Motor neuron (in vitro differentiated cells): ENCODE measurements at places on chromosomes 1 and 21. TPM values are rescaled to one million over a fixed set of nuclear protein-coding genes. Genes with fewer than 3 reads are reported as not detected.

Gene TPTE
- not detected in 2 replicates for total RNA-seq

Gene TESK2
- total RNA-seq: 6.1 and 6.5 TPM in 2 replicates

Gene E2F2
- total RNA-seq: 0.21 and 0.37 TPM in 2 replicates

Gene SPRR1B
- not detected in 2 replicates for total RNA-seq

DNA sequence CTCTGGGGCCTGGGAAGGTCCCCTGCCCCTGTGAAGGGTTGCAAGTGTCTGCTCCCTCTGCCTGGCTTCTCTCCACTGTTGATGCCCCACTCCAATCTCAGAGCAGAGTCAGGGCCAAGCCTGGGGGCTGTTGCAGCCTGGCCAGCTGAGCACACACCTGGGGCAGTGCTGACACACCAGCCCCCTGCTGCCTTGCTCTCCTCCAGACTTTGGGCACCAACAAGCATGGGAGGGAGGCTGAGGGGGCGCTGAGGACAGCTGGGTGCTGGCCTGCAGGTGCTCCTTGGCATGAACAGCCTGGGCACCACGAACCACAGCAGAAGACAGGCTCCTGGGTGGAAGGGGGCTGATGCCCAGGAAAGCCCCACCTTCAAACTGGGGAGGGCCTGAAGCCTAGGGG is 9.6 kb upstream of the MTR start:
- no peak for ATAC-seq

DNA sequence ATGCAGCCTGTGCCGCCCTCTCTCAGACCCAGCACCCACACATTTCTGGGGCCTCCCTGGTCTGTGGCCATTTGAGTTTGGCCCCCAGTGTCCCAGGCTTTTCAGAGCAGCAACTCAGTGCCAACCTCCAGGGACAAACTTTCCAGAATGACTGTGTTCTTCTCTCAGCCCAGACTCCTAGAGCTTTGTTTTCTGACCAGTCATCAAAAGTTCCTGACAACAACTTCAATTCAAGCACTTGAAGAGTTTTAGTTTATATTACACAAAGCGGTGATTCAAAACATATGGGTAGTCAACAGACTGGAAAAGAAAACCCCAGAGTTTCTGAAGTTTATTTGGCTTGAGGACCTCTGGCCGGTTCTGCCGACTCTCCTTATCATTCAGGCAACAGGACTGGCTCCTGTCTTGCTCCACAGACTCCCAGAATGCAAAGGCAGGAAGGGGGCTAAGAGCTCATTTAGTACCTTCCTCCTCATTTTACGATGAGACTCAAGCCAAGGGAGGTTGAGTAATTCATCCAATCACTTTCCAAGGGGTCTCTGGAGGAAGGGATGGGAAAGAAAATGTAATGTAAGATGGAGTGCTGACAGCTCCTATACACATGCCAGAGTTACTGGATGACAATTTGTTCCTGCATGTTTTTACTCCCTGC is 27.0 kb upstream of the TIAM1 start:
- no peak for ATAC-seq

- ATAC-seq: no peak
These were observed 445.0 kb upstream of the DAB1 start for GRCh38 chr1:57868908-57869307.

DNA sequence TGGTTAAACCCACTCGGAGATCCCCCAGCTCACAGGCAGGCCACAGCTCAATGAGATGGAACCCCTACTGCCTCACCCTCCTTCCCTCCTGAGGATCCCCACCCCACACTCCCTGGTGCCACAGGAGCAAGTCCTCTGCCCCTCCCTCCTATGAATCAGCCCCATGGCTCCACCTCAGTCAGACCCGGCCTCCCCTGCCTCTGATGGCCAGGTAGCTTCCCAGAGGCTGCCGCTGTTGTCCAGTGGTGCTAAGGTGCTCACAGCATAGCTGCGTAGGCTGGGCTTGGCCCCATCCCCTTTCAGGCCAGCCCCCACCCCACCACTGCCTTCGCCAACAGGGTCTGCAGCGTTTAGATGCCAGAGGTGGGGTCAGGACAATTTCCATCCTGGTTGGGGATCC is 98.5 kb upstream of the IGSF21 start:
- ATAC-seq: no peak

DNA sequence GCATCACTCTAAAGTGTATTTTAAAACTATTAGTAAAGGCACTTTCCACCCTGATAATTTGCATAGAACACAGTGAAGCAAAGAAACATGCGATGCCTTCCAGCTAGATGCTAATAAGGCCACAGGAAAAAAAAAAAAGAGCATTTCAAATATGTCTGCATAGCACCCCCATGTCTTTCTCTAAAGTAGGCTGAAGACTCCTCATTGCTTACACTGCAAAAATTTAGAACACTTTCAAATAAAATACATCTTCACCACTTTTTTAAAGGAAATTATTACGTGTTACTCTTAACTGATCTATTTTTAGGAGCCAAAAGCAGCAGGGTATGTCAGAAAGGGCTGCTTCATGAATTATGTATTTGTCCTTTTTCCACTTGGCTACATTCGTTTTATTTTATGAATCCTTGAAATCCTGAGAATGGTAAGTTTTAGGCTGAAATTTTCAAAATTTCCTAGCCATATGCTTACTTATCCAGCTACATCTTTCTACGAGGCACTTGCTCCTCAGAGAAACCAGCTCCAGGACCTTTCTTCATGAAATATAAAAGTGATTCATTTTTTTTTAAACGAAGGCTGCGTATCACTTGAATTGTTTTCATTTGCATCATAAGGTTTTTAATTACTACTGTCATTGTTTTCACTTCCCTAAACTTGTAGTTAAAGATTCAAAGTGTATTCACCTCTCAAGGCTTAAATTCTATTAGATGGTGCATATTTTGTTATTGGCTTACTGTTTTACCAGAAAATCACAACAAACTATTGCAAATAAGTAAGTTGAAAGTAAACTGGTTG is 513.0 kb downstream of the PTPRC start:
- ATAC-seq: no peak

- no peak for ATAC-seq
These were observed 34.4 kb downstream of the MAP3K21 start for GRCh38 chr1:233361876-233362275.

DNA sequence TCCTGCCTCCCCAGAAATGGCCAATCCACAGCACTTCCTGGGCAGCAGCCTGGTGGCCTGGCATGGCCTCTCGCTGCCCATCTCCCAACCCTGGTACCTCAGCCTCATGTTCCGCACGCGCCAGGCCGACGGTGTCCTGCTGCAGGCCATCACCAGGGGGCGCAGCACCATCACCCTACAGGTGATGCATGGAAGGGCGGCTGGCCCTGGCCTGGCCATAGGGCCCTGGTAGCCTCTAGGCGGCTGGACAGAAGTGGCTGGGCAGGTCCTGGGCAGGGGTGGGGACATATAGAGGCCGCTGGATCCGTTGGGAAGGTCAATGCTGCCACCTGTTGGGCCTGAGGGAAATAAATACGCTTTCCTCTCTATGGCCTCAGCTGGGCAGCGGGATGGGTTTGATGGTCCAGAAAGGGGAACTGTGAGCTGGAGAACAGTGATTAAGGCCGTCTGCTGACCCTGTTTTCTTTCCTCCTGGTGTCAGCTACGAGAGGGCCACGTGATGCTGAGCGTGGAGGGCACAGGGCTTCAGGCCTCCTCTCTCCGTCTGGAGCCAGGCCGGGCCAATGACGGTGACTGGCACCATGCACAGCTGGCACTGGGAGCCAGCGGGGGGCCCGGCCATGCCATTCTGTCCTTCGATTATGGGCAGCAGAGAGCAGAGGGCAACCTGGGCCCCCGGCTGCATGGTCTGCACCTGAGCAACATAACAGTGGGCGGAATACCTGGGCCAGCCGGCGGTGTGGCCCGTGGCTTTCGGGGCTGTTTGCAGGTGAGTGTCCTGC is 14.4 kb downstream of the CELSR2 start:
- peak; percentile 93 for ATAC-seq

DNA sequence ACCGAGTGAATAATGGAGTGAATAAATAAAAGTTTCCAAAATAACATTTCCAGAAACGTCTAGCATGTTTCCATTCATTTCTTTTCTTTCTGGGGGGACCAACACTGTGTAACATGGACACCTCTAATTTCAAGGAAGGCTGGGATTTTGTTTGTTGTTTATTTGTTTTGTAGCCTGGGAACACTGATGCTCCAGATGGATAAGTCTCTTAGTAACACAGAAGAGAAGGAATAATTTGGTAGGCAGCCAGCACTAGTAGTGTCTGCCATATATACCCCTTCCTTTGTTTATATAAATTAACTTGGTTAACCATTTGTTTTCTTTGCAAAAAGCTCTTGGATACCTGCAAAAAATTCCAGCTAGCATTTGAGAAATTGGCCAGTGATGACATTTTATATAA is 411.4 kb upstream of the DEPDC1 start:
- peak; percentile 45 for ATAC-seq

- no peak for ATAC-seq
These were observed 658.3 kb downstream of the LTN1 start for GRCh38 chr21:28334407-28334806.

DNA sequence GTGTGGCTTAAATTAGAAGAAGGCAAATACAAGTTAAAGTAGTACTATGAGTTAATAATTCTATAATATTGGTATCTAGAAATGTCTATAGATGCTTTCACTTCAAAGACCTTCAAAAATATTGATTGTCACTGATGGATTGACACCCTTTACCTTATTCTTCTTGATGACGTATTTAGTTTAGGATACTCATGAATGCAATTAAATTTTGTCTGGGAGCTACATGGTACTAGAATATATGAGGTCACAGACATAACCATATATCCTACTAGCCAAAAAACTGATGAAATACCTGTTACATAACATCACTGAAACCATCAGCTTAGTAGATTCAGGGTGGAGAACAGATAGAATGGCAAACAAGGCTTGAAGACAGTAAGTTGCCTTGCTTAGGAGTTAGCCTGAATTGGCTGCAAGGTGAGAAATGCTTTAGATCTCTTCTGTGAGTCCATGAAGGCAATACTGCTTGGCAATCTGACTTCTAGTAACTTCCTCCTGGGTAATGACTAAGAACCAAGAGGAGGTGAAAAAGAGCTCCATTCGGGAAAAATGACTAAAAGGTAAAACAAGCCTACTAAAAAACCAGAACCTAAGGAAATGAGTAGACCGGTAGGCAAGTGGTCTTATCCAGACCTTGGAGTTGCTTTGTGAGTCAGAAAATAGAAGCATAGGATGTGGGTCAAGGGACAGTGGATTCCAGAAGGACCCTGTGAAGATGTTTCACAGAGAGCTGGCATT is 16.9 kb upstream of the ARHGAP29 start:
- no peak for ATAC-seq

DNA sequence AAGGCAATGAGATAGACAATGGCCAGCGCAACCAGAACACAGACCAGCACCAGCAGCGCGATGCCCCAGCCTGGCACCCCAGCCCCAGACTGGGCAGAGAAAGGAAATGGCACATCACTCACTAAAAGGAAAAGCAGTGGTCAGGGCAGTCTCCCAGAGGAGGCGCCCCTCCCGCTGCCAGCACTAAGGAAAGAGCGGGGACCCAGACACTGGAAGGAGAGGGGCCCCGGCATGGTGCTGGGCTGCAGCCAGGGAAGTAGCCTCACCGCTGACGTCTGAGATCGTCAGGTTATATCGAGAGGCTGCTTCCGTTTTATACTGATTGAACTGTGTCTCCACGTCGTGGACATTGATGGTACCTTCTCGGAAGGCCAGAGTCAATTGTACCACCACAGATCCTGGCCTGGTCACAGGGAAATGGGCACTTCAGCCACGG is 13.8 kb downstream of the TRIM46 start:
- ATAC-seq: no peak

GRCh38 chr1:232688398-232688797 is 58.5 kb upstream of the SIPA1L2 start:
- no peak for ATAC-seq

GRCh38 chr1:225517221-225517620 is 89.4 kb upstream of the LBR start:
- no peak for ATAC-seq

DNA sequence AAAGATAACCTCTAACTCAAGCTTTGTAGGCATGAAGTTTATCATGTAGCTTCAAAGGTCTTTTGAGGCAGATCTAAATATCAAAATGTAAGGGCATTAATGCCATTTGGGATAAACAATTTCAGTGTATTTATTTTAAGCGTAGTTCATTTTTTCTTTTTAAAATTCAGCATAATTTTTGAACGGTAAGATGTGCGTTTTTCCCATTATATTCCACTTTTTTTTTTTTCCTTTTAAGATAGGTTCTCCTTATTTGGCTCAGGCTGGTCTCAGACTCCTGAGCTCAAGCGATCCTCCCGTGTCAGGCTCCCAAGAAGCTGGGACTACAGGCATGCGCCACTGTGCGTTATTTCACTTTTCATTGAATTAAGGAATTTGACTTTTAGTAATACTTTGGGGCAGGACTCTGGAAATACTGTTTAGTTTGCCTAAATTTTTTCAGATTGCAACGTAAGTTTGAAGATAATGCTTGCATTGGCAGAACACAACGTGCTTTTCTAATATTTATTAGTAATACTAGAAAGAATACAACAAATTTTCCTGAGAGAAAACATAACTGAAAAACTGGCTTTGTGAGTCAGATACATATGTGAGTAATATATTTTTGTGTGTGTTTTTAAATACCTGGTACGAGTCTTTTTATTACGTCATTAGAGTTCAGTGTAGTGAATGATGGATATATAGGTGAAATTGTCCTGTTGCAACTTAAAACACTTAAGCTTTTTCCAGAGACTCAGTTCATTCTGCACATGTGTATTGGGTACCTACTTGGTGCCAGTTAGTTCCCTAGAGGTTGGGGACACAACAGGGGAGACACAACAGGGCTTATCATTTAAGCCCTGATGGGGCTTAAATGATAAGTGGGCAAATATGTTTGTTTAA is 2.2 kb downstream of the RALGPS2 start:
- ATAC-seq: no peak

- peak; percentile 7 for ATAC-seq
These were observed 2.1 kb downstream of the SH3BGRL3 start for GRCh38 chr1:26281971-26282370.

DNA sequence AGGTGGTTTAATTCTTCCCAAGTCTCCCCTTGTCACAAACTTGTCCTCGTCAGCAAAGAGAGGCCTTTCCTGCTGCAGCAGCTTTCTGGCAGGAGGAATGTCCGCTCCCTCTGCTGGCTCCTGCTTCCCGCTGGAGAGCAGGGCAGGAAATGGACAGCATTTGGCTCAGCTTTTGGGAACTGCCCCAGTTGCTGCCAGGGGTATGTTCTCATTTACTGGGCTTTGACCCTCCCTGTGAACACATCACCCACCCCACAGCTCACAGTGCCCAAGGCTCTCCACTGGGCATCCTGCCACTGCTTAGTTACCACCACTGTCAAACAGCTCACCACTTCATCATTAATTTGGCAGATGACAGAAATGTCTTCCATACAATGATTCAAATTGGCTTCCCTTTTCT is 75.4 kb downstream of the MRPL37 start:
- no peak for ATAC-seq
